ENCODE measurements at places on chromosomes 5 and 9.

- DNase-seq: no peak
Observed at GRCh38 chr9:83583151-83584014, 39.6 kb upstream of the IDNK start.

DNA sequence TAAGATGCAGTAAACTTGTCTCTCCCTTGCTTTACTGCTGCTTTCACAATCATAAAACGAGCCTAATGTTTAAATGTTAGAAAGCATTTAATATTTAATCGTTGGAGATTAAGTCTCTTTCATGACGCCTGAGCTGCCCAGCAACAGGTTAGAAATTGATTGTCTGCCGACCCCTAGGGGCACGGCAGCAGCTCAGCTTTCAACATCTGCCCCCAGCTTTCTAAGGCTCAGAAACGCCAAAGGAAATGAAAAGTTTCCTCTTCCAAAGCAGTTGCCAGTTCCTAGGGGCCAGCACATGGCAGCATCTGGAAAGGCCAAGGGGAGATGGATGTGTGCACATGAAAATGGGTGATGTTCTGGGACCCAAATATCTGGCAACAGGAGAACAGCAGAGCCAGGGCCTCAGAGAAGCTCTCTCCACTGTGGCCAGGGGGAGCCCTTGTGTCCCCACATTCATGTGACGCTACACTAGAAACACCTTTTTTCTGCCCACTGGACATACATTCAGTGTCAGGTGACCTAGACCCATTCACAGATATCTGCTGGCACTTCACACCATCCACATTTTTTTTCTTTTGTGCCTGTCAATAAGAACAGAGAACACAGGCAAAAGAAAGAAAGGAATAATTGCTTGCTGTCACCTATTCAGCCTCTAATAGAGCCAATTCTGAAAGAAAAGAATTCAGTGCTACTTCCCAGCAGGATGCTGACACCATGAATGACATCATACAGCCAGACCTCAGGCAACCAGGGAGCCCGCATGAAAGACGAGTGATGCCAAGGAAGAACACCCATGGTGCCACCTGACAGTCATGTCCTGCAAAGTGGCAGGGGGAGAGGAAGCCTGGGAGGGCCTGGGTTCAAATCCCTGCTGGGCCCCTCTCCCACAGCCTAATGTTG lies 205.0 kb upstream of the TAS2R1 start:
- DNase-seq: no peak

DNA sequence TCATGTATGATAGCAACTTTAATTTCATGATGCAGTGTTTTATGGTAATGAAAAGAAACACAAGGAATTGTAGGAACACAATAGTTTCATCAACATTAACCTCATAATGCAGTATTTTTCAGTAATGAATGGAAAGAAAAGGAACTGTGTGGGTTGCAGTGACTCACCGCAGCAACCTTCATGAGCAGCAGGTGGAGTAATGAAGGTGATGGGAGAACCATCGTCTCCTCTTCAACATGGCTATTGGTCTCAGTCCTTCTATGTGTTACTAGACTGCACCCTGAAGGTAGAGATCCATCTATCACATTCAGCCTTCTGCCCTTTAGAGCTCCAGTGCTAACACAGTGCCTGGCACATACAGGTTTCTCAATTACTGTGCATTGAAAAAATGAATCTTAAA lies 58.0 kb downstream of the TMEM215 start:
- DNase-seq: no peak

- no peak for DNase-seq
Observed at GRCh38 chr9:75120686-75121085, 32.4 kb downstream of the OSTF1 start.

DNA sequence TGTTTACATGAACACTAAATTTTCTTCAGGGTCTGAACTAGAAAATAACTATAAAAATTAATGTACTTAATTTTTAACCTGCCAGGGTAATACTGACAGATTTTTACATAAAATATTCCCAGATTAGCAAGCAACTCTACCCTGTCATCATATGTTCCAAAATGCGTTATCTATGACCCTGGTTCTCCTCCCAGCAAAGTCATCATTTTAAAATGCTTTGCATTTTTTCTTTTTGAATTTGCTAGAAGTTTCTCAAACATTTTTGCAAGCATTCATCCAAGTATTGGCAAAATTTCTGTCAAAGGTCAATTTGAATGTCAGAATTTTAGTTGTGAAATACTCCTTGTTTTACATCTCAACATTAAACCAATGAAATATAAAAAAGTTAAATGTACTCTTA lies 144.5 kb upstream of the FTMT start:
- no peak for DNase-seq

- DNase-seq: no peak
Observed at GRCh38 chr5:50694027-50694590, 27.7 kb downstream of the PARP8 start.

DNA sequence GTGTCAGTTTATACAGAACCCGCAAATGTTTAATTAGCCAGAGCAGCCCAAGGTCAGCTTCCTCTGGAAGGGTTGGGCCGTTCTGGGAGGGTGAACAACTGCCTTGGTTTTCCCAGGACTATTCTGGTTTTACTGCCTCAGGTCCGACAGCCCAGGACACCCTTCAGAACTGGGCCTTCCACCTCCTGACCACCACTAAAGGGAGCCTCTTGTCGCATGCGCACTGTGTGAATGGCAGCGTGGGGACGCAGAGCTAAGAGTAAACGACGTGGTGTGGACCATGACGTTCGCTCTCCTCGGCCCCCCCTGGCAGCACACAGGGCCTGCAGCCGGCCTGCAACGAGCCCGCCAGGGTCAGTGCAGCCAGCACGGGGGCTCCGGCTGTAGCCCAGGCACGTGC lies 214.9 kb downstream of the FANCC start:
- no peak for DNase-seq

- no peak for DNase-seq
Observed at GRCh38 chr5:94849324-94849723, 230.9 kb downstream of the SLF1 start.

GRCh38 chr5:6135977-6136376 lies 242.4 kb downstream of the MED10 start:
- DNase-seq: no peak

DNA sequence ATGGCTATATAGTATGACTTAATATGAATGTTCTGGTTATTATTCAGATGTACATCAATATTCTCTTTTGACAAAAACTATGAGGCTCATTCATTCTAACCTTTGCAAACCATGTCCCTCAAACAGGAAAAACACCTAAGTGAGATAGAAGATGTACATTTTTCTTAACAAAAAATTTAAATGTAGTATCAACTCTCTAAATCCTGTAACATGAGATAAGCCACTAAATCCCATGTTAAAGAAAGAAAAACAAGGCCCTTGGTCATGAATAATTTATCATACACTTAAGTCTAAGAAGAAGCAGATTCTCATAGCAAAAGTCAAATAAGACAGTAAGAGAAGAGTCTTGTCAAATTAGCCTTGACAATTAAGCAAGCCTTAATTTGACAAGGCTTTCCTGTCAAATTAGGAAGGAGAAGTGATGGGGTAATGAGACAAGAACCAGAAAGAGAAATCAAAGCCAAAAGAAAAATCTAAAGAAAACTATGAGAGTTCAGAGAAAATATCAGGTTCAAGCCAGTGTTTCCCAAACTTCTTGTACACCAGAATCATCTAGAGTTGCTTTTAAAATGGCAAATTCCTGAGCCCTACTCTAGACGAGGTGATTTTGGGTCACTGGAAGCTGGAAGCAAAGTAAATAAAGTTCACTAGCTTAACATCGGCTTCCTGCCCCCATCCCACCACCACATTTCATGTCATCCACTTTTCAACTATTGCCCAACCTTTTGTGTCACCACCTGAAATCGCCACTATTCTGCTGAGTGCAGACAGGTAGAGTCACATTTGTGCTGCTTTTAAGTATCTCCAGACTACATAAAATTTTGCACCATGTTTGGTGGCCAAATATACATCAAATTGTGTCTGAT lies 76.5 kb downstream of the NR6A1 start:
- DNase-seq: no peak

DNA sequence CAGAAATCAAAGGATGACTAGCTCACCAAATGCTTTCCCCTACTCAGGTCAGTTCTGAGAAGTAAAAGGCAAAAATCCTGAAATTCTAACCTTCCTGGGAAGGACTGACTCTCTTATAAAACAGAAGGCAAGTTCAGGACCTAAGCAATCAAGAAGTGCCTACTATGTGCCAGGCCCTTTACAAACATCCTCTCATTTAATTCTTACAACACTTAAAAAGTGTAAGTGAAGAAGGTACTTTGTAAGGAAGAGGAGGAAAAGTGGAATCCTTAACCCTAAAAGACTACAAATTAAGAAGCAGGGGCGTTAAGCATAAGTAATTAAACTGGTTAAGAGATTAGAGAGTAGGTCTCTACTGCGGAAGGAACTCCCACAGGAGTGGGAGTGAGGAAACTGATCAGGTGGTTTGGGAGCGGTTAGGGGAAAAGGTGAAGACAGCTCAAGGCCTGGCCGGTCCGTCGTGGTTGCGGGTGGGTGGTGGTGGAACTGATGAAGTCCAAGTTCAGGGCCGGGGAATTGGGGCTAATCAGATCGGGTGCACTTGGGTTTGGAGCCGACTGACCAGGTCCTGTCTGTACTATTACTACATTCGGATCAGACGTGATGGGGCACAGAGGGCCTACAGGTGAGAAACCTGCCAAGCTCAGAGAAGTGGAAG lies 839 bp downstream of the MED27 start:
- no peak for DNase-seq

DNA sequence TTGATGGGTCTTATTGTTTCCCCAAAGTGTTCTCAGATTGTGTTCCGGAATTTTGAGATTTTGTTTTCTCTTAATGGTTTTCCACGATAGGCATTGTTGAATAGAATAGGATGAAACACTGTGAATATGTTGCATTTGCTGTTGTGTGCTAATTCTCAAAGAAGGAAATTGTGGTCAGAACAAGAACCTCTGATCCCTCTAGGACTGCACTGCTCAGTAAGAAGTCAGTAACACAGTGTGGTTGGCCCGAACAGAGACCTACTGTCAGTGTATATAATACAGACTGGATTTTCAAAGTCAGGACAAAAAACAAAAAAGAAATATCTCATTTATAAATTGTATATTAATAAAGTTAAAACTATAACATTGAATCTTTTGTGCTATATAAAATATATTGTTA lies 494.8 kb downstream of the MAT2B start:
- no peak for DNase-seq

- no peak for DNase-seq
Observed at GRCh38 chr5:179272326-179273072, 72.8 kb downstream of the ADAMTS2 start.

DNA sequence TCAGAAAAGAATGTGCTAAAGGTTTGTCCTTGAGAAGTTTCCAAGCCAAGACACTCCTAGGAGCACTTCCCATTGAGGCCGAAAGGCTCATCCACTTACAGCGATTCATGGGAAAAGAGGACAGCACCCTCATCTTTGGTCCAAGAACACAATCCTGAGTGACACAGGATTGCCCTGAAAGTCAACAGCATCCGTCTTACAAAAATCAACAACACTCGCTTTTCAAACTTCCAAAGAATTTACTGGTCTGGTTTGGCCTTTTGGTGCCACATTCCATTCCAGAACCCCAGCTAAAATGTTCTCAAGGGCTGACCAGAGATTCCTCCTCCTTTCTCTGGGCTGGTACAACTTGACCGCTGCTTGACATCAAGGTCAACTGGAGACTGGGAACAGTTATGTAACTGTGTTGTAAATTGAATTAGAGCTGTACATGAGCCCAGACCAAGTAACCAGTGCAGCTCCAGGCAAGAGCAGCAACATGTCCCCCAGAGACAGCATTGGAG lies 415.8 kb upstream of the PIK3R1 start:
- DNase-seq: peak; percentile 51

DNA sequence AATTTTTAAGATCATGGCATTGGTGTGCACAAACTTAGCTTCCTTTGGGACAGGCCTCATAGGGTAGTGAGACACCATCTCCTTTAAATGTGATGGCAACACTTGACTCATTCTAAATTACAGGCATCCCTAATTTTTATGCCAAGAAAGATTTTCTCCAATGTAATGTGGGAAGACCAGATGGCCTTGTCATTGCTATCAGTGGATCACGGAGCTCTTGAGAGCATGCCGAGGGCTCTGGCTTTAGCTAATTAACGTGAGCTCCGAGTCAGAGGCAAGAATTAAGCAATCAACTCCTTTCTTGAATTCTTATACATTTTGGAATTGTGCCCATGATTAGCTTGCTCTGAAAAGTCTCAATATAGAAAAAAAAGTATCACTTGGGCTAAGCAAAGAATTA lies 215.8 kb downstream of the LRRC70 start:
- DNase-seq: no peak

GRCh38 chr5:179163236-179164155 lies 103.3 kb downstream of the ZNF354C start:
- DNase-seq: no peak

GRCh38 chr5:96963267-96963666 lies 27.4 kb downstream of the LNPEP start:
- no peak for DNase-seq

DNA sequence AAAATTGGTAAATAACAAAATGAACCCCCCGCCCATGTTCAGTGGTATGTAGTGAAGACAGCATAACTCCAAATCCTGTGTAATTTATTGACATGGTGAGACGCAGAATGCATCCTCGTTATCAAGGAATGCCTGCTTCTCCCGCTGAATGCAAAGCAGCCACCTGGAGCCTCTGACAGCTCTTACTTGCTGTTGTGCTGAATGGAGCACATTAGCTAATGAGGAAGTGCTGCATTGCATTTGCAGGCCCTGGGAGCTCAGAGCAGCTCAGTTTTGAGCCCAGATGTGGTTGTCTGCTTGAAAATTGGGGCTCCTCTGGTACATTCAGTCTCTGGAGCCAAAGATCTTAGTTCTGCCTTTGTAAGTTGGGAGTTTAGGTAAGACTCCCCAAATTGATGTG lies 28.9 kb downstream of the PLAC8L1 start:
- DNase-seq: no peak

- no peak for DNase-seq
Observed at GRCh38 chr5:21173526-21173925, 1185.5 kb upstream of the CDH18 start.

GRCh38 chr9:7479300-7479699 lies 320.3 kb downstream of the DMAC1 start:
- DNase-seq: no peak

GRCh38 chr5:17190242-17190778 lies 27.1 kb upstream of the BASP1 start:
- peak; percentile 62 for DNase-seq

GRCh38 chr5:14068136-14068535 lies 75.0 kb upstream of the TRIO start:
- no peak for DNase-seq

GRCh38 chr5:178439493-178440180 lies 150.6 kb downstream of the COL23A1 start:
- no peak for DNase-seq

DNA sequence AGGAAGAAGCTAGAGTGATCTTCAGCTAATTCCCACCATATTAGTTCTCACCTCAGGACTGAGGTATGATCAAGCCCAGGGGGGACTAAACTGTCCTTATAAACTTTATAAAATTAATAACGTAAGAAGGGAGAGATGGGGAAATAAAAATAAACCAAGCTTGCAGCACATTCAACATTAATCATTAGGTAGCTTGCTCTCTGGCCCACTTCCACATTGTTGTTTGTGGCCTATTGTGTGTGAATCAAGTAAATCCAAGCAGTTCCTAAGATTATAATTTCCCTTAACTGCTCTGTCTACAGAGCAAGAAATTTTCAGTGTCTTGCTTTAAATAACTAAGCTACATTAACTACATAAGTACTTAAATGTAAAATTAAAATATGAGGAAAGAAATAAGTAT lies 131.3 kb upstream of the ABCA1 start:
- DNase-seq: no peak
